ENCODE measurements at places on chromosomes 6 and 20. TPM values are rescaled to one million over a fixed set of nuclear protein-coding genes. Genes with fewer than 3 reads are reported as not detected.
A peak's percentile ranks its signal among the peaks of the same experiment; 100 is the strongest.

GRCh38 chr6:106056746-106057390 lies 29.3 kb upstream of the PRDM1 start:
- no peak for DNase-seq
- peaks cover 14% of the 10 kb centered on the region for H3K27me3 ChIP-seq
- H3K27ac ChIP-seq = no peak overlapping the region
- no peaks in the 10 kb centered on the region for H3K36me3 ChIP-seq
- H3K4me3 ChIP-seq = peak overlapping the region; percentile 10
- peaks cover 8% of the 10 kb centered on the region for H3K4me1 ChIP-seq

The GABRR1 gene
- not detected for total RNA-seq

The RSPH9 gene
- total RNA-seq = not detected

GRCh38 chr6:15475261-15475660 lies 187.6 kb downstream of the DTNBP1 start:
- DNase-seq = no peak
- H3K4me3 ChIP-seq = no peak overlapping the region

The HLA-DOB gene
- 8.0 TPM for total RNA-seq

DNA sequence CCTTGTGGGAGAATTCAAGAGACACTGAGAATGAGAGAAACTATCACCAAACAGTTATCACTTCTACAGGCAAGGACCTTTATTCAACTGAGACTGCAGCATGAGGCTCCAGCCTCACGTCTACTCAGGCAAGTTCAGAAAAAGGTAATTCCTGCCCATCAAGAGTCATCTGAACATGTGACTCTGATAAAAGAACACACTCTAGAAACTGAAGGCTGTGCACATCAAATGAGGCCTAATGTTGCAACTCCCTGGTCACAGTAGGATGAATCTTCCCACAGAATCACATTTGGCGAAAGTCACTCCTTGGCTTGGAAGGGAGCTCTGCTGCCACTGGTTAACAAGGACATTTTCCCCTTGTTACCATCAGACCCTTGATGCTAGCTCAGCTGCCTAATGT lies 71.2 kb upstream of the EMILIN3 start:
- no peak overlapping the region for H3K27ac ChIP-seq
- H3K4me3 ChIP-seq = no peak overlapping the region
- peaks cover 48% of the 10 kb centered on the region for H3K4me1 ChIP-seq
- H3K27me3 ChIP-seq = no peaks in the 10 kb centered on the region
- peaks cover 31% of the 10 kb centered on the region for H3K36me3 ChIP-seq

DNA sequence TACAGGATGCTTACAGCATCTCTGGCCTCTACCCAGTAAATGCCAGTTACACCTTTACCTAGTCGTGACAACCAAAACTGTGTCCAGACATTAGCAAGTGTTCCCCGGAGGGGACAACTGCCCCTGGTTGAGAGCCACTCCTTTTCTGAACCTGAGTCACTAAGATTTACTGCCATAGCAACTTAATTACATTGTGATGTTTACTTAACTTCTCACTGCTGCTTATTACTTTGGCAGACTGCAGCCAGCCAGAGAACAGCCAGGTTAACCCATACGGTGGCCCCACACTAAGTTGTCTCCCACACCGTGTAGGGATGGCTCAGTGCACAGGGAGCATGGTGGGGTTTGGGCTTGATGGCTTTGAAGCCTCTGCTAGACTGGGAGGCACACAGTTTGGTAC lies 204.7 kb upstream of the SULF2 start:
- no peaks in the 10 kb centered on the region for H3K36me3 ChIP-seq
- H3K27ac ChIP-seq = no peak overlapping the region
- DNase-seq = no peak

GRCh38 chr6:74651948-74652842 lies 553.7 kb downstream of the COL12A1 start:
- no peak overlapping the region for H3K4me3 ChIP-seq
- H3K36me3 ChIP-seq = no peaks in the 10 kb centered on the region
- H3K4me1 ChIP-seq = no peaks in the 10 kb centered on the region
- H3K27me3 ChIP-seq = no peaks in the 10 kb centered on the region
- DNase-seq = no peak

GRCh38 chr6:84847390-84848160 lies 83.2 kb upstream of the TBX18 start:
- DNase-seq = no peak
- no peak overlapping the region for H3K4me3 ChIP-seq
- H3K4me1 ChIP-seq = no peaks in the 10 kb centered on the region
- H3K27me3 ChIP-seq = no peaks in the 10 kb centered on the region
- no peaks in the 10 kb centered on the region for H3K36me3 ChIP-seq

DNA sequence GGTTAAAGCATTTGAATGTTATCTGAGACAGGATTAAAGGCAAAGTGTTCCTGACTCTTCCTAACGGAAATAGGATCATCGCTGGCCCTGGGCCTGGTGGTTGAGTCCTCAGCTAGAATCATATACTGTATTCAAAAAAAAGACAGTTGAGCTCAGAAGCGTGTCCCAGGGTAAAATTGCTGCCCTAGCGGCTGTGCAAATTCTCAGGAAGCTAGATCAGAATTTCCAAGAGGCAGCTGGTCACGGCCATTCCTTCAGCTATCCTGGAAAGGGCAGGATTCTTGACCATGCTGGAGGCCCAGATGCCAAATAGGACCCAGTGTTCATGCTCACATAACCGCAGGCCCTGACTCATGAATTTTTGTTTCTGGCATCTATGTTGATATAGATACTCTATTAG lies 67.4 kb downstream of the STMND1 start:
- H3K4me1 ChIP-seq = no peaks in the 10 kb centered on the region
- H3K36me3 ChIP-seq = no peaks in the 10 kb centered on the region
- no peaks in the 10 kb centered on the region for H3K27me3 ChIP-seq
- DNase-seq = no peak
- no peak overlapping the region for H3K4me3 ChIP-seq

- no peaks in the 10 kb centered on the region for H3K27me3 ChIP-seq
- DNase-seq = peak; percentile 63
- peak overlapping the region; percentile 90 for H3K4me3 ChIP-seq
These were observed 538 bp upstream of the ZFP64 start for GRCh38 chr20:52191916-52192718.

The F13A1 gene
- total RNA-seq = not detected

DNA sequence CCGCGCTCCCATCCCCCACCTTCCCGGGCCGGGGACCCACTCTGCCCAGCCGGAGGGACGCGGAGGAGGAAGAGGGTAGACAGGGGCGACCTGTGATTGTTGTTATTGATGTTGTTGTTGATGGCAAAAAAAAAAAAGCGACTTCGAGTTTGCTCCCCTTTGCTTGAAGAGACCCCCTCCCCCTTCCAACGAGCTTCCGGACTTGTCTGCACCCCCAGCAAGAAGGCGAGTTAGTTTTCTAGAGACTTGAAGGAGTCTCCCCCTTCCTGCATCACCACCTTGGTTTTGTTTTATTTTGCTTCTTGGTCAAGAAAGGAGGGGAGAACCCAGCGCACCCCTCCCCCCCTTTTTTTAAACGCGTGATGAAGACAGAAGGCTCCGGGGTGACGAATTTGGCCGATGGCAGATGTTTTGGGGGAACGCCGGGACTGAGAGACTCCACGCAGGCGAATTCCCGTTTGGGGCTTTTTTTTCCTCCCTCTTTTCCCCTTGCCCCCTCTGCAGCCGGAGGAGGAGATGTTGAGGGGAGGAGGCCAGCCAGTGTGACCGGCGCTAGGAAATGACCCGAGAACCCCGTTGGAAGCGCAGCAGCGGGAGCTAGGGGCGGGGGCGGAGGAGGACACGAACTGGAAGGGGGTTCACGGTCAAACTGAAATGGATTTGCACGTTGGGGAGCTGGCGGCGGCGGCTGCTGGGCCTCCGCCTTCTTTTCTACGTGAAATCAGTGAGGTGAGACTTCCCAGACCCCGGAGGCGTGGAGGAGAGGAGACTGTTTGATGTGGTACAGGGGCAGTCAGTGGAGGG lies 2.8 kb downstream of the SOX4 start:
- H3K4me1 ChIP-seq = peaks cover 32% of the 10 kb centered on the region
- peak; percentile 33 for DNase-seq
- H3K36me3 ChIP-seq = peaks cover 5% of the 10 kb centered on the region
- H3K27me3 ChIP-seq = peaks cover 52% of the 10 kb centered on the region
- H3K4me3 ChIP-seq = peak overlapping the region; percentile 80
- H3K27ac ChIP-seq = no peak overlapping the region

The HLA-DQB1 gene
- 2.9 TPM for total RNA-seq

Measured in activated T-cell treated with anti-CD3 and anti-CD28 coated beads, Interleukin-2, amount 50 U/mL, for 72 hours (primary cell).